ENCODE measurements at places on chromosomes 1 and 21.

DNA sequence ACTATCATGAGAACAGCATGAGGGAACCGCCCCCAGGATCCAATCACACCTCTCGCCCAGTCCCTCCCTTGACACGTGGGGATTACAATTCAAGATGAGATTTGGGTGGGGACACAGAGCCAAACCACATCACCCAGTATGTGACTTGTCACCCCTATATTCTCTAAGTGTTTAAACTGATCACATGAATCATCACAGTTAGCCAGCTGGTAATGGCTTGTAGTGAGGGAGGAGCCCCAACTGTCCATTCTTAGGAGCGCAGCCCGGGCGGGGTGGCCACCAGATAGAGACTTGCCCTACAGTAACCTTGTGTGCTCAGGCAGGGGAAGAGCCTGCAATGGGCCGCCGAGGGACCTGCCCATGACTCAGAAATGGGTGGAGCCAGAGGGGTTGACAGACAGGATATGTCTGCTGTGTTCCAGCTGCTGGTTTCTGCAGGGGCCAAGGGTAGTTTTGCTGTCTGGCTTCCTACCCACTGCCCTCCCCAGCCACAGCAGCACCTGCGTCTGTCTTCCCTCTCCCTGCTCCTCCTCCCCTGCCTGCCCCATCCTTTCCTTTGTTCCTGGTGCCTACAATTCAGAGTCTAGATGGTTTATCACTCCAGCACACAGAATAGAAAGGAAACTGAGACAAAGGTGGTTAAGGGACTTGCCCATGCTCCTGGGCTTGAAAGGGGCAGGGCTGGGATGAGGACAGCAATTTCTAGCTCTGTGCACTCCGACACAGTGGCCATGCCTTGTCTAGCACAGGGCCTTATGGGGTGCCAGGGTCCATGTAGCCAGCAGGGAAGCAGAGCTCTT lies 9.2 kb downstream of the ABCG1 start:
- DNase-seq: peak; percentile 87

GRCh38 chr1:20974069-20974468 lies 187.0 kb upstream of the HP1BP3 start:
- DNase-seq: no peak

DNA sequence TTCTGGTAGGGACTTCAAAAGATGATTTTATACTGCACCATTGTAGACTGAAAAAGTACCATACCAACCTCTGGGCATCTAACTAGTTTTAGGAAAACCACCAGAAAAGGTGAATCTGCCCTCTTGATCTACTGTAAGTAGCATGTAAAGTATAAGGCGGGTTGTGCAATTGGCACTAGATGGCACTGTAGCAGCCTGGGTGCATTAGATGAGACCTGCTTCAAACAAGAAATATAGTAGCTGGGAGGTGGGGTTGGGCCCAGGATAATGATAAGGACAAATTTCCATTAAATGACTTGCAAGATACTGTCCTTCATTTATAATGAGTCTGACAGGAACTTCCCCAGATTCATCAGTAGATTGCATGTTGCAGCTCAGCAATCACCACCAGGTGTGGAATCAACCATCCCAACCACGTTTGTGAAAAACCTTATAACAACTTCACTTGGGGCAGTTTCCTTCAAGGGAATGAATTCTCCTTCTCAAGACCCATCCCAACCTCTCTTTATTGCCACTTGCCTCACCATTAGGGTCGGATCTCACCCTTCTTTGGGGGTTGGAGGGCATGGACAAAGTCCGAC lies 37.3 kb upstream of the IL10 start:
- no peak for DNase-seq

DNA sequence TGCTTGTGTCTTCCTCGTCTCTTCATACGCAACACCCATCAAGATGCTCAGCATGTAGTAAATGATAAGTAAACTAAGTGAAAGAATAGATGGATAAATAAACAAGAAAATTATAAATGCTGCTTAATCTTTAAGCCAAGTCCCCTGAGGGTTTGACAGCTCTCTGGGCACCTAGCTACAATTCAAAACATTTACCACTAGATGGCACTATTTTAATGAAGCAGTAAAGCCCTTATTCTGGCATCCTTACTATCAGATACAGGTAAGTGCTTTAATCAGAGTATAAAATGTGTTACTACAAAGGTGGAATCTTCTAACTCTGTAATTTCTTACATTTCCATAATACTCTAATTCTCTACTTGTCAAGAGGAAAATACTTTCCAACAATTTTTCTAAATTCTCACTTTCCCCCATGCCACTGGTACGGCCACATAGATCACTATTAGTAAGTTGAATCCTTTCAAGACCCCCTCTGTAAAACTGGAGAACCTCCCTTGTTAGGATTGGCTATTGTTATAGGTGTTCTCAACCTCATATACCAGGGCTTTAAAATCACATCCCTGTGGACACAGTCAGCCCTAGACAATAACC lies 137.8 kb downstream of the BARHL2 start:
- no peak for DNase-seq

- no peak for DNase-seq
These were observed 381.2 kb upstream of the DUSP10 start for GRCh38 chr1:222123111-222123510.

GRCh38 chr1:178238722-178239510 lies 145.0 kb downstream of the RASAL2 start:
- DNase-seq: no peak

DNA sequence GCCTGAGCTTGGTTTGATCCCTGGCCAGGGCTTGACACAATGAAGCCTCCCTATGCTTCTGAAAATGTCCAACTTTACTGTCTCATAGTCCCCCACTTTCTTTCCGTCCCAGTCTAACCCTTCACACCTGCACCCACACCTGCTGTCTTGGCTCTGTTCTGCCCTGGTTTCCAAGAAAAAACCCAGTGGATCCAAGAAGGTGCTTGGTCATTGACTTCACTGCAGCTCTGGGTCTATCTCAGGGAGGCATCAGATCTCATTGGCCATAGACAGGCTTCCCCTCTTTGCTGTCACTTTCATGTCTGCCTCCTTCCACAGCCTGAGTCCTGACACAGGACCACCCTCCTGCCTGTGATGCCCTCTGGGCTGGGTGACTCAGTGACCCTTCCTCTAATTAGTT lies 37.8 kb upstream of the ETV3 start:
- DNase-seq: no peak
